Gastrocnemius medialis (tissue), 4 donors: ENCODE measurements at places on chromosomes 13 and 19.
A peak's percentile ranks its signal among the peaks of the same experiment; 100 is the strongest.

DNA sequence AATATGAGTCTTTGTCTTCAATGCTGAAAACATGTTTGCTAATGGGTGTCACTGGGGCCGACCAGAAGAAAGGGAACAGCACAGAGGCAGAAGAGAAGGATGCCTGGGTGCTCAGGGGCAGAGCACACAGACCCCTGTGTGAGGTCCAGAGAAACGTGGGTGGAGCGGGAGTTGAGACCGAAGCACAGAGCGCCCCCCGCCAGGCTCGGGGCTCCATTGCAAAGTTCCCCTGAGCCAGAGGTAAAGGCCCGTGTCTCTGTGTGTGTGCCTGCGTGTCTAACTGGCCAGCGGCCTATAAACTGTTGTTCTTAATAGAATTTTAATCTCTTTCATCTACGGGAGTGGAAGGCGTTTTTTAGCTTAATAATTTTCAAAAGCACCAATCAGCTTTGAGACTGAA is 343.1 kb downstream of the TEX29 start:
- DNase-seq, result no peak

- no peak for DNase-seq
Measured at GRCh38 chr19:54338521-54338920, 441 bp downstream of the LILRA4 start.

GRCh38 chr13:43303033-43303729 is 279.8 kb downstream of the DNAJC15 start:
- DNase-seq, result peak; percentile 73

- DNase-seq, result no peak
Measured at GRCh38 chr13:82010780-82011179, 1669.9 kb upstream of the SPRY2 start.

DNA sequence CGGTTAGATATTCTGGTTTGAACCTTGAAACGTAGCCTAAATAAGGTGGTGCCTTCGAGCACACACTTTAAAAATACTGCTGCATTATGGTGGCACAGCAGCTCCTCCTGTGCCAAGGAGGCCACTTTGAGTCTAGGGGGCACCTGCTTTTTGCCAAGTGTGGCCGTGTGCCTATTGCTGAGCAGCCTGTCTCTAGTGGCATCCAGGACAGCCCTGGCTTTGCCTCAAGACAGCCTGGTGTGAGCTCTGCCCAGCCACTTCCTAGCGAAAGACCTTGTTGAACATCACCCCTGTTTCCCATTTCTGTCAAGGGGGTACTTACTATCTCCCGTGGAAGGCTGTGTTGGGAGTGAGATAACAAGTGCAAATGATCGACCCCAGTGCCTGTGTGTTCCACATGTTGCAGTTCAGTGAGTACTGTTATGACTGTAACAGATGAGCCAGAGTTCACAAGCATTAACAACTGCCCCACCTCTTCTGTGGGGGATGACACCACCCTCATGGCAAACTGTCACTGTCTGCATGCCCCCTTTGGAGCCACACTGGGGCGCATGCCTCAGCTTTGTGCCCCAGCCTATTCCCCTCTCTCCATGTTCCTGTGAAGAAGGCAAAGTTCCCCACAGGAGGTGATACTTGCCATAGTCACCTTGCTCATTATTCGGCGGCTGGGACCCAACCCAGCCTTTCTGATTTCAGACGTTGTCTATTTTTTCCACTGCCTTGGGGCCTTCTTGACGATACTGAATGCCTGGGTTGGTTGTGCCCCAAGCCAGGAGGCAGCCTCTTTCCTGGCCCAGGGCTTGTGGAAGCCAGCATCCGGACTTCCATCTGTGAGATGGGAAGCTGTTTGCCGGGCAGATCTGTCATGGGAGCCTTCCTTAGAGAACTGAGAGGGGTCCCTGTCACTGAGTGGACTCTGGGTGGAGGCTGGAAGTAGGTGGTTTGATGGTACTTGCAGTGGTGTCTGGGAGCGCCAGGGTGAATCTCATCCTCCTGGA is 5.4 kb downstream of the GATAD2A start:
- no peak for DNase-seq

DNA sequence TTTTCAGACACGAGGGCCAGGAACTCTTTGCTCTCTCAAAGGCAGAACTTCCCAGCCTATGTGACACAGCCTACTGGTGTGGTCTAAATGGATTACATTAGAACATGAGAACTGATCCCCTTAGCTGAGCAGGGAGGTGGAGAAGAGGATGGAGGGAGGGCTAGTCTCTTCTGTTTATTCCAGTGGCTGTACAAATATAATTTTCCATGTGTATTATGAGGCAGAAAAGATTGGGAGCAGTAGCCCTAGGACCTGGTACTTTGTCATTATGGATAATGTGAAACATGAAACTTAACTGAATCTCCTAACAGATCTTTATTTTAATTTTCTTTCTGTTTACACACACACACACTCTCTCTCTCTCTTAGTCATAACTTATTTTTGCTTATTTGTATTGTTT is 82.1 kb downstream of the WDFY2 start:
- DNase-seq, result no peak

GRCh38 chr19:49129238-49129583 is 9.9 kb downstream of the PPFIA3 start:
- DNase-seq, result no peak

- peak; percentile 60 for DNase-seq
Measured at GRCh38 chr13:79673310-79673992, 192.5 kb downstream of the NDFIP2 start.

- no peak for DNase-seq
Measured at GRCh38 chr19:55590617-55591016, 8.7 kb downstream of the FIZ1 start.

DNA sequence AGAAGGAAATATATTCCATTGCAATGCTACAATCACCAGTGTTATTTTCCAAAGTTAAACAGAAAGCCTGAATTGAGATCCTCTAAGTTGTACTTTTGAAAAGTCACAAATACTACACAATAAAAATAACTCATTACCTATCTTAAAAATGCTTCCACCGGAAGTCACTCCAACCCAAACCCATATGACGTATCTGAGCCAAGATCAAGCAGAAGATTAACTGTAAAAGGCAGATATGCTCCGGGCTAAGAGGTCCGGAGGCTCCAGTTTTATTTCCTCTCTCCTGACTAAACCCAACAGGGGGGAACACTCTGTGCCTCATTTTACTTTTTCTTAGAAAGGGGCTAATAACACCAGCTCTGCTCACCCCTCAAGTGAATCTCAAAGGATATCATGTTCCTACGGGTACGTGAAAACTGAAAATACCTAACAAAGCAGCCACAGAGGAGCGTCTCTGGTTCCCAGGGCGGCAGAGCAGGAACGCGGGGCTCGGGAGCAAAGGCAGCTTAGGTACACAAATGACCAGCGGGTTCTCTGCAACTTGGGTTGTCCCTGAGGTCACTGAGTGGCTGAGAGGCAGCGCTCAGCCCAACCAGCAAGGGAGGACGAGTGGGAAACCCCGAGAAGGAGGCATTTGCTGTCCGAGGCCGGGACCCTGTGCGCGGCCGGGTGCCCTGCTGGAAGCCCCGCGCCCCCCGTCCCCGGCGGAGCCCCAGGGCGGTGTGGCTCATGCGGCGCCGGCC is 750 bp downstream of the RAB20 start:
- no peak for DNase-seq

DNA sequence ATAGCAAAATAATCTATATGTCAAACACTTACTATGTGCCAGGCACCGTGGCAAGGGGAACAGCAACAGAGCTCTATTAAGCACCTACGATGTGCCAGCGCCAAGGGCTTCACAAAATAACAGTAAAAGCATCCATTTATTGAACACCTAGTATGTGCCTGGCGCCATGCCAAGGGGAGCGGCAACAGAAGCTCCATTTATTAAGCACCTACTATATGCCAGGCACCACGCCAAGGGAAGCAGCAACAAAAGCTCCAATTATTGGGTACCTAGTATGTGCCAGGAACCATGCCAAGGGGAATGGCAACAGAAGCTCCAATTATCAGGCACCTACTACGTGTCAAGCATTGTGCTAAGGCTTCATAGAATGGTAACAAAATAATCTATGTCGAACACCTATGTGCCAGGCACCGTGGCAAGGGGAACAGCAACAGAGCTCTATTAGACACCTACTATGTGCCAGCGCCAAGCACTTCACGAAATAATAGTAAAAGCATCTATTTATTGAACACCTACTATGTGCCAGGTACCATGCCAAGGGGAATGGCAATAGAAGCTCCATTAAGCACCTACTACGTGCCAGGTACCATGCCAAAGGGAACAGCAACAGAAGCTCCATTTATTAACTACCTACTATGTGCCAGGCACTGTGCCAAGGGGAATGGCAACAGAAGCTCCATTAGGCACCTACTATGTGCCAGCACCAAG is 107.7 kb downstream of the PTPRS start:
- no peak for DNase-seq

DNA sequence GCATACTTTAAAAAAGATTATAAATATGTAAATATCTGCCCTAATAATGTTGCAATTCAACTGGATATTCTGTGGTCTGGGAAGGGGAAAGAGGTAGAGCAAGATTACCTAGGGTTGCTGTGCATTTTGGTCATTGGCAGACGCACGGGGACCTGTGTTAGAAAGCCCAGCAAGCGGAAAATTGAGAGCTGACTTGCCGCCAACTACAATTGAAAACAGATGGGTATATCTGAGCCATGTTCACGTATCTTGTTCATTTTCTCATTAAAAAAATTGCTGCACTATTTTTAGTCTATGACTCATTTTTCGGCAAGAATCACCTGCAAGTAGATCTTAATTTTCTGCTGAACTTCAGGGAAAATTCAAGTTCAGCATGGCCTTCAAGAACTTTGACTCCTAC is 308.5 kb upstream of the TMTC4 start:
- DNase-seq, result no peak

DNA sequence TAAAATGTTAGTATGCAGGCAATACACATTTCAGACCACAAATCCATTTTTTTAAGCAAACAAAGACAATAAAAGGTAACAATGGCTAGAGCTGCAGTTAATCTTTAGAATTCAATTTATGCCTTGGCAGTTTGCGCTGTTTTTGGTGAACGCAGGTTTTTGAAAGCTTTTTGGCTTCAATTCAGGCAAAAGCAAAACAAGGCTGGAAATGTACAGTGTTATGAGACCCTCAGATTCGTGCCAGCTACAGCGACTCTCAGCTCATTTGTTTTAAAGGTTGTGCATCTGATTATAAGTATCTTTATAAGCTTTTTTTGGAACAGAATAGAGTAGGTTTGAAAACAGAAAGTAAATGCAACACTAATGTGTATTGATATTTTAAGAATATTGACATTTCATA is 63.6 kb upstream of the SOX1 start:
- no peak for DNase-seq

DNA sequence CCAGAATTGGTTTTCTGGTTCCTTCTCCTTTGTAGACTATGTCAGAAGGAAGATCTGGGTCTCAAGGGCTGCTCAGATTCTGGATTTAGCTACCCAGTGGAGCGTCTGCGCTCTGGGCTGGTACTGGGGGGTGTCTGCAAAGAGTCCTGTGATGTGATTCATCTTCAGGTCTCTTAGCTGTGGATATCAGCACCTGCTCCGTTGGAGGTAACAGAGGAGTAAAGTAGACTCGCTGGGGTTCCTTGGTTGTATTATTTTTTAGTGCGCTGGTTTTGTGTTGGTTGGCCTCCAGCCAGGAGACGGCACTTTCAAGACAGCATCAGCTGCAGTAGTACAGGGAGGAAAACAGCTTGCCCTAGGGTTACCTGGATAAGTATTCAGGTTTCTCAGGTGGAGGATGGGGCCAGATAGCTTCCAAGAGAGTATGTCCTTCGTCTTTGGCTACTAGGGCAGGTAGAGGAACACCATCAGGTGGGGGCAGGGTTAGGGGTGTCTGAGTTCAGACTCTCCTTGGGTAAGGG is 10.4 kb upstream of the KLK15 start:
- DNase-seq, result no peak

- no peak for DNase-seq
Measured at GRCh38 chr13:98054301-98054700, 88.6 kb upstream of the FARP1 start.

- DNase-seq, result no peak
Measured at GRCh38 chr13:27968316-27969081, 616 bp downstream of the CDX2 start.

GRCh38 chr19:37896180-37896579 is 10.2 kb downstream of the WDR87 start:
- no peak for DNase-seq

- DNase-seq, result no peak
Measured at GRCh38 chr19:33731881-33732280, 64.8 kb upstream of the KCTD15 start.

GRCh38 chr19:46308510-46308909 is 11.7 kb downstream of the HIF3A start:
- DNase-seq, result no peak

DNA sequence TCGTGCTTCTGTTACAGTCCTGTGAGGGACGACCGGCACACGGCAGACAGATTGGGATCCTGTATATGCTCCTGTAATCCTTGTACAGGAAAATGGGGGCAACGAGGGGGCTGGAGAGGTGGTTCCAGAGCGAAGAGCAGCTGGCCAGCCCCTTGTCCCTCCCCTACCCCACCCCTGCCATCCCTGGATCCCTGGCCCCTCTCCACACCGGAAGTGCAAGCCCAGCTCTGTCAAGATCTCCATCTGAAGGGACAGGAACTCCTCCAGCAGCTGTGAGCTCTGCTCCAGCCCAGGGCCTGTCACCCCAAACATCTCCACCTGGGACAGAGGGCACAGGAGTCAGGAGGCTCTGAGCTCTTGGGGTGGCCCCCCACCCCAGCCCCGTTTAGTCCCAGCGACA is 5.5 kb upstream of the CCER2 start:
- DNase-seq, result no peak

DNA sequence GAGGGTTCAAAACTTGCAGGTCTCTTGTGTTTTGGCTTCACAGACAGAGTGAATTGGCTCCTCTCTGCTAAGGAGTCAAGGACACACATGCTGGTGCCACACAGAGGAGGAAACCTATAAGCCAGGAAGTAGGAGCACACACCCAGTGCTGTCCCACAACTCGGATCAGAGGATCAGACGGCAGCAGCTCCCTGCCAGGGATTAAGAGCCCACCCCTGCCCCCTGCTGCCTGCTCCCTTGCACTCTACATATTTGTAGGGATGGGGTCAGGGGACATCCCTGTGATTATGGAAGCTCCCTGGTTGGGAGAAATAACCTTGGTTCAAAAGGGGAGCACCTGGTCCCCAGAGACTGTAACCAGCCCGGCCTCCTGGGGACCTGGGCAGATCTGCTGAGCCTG is 77.5 kb upstream of the CLDN10 start:
- no peak for DNase-seq

GRCh38 chr19:56725829-56726424 is 54.4 kb upstream of the ZNF835 start:
- DNase-seq, result no peak

DNA sequence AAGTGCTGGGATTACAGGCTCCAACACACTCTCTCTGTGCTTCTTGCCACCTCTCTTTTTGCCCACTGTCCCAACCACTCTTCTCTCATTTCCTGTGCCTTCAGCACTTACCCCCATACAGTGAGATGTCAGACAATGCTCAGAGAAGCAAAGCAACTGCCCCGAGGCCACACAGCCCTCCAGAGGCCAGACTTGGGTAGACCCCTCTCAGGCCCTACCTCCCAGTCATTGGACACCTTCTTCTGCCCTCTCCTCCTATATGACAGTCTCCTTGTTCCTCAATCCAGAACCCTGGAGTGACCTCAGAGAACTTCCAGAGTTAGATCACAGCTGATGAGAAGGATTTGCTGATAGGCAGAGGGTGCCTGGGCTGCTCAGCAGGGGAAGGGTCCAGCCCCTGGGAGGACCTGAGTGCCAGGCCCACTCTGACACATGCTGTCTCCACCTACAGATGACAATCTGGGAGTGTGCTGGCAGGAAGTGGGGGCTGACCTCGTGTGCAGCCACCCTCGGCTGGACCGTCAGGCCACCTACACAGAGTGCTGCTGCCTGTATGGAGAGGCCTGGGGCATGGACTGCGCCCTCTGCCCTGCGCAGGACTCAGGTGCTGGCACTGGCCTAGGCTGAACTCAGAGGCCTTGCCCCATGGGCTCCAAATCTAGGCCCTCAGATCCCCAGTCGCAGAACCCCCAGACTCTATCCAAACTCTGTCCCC is 24.4 kb downstream of the LTBP4 start:
- no peak for DNase-seq
